ENCODE measurements at places on chromosomes 13 and 19. TPM values are rescaled to one million over a fixed set of nuclear protein-coding genes. Genes with fewer than 3 reads are reported as not detected.
A peak's percentile ranks its signal among the peaks of the same experiment; 100 is the strongest.

DNA sequence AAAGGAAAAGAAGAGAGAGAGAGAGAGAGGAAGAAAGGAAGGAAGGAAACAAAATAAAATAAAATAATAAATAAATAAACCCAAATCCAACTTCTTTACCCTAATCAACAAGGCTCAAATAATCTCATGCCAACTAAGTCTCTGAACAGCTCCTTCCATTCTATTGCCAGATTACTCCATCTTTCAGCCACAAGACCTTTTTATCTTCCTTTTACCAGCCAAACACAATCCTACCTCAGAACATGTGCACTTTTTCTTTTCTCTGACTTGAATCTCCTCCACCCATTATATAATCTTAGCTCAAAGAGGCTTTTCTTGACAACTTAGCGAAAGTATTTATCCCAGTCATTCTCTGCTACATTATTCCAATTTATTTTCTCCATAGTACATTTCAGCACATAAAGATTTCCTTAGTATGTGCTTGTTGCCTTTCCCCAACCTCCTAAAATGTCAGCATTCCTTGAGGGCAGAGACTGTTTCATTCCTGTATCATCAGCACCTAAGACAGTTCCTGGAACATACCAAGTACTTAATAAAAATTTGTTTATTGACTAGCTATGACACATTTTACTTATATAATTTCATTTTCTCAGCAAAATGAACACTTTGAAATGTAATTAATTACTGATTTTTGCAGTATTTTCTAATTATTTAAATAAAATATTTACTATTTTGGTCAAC lies 33.5 kb upstream of the USPL1 start:
- DNase-seq = no peak

DNA sequence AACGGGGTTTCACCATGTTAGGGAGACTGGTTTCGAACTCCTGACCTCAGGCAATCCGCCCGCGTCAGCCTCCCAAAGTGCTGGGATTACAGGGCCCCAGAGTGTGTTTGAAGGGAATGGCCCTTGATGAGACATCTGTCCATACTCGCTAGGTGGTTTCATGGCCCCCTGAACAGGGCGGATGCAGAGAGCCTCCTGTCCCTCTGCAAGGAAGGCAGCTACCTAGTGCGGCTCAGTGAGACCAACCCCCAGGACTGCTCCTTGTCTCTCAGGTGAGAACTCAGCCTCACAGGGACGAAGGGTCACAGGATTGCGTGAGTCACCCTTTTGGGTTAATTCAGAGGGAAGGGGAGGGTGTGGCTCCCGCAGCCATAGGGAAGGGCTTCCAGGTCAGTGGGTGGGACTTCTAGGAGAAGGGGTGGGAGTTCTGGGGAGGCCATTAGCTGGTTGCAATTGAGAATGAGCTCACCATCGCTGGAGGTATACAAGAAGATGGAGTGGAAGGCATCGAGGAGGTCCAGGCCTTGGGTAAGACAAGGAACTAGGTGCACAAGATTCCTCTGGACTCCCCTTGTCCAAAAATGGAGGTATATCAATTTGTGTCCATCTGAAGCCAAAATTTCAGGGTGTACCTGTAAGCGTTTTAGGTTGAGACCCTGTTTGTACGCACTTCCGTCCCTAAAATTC lies 9.2 kb downstream of the SHD start:
- no peak for DNase-seq

DNA sequence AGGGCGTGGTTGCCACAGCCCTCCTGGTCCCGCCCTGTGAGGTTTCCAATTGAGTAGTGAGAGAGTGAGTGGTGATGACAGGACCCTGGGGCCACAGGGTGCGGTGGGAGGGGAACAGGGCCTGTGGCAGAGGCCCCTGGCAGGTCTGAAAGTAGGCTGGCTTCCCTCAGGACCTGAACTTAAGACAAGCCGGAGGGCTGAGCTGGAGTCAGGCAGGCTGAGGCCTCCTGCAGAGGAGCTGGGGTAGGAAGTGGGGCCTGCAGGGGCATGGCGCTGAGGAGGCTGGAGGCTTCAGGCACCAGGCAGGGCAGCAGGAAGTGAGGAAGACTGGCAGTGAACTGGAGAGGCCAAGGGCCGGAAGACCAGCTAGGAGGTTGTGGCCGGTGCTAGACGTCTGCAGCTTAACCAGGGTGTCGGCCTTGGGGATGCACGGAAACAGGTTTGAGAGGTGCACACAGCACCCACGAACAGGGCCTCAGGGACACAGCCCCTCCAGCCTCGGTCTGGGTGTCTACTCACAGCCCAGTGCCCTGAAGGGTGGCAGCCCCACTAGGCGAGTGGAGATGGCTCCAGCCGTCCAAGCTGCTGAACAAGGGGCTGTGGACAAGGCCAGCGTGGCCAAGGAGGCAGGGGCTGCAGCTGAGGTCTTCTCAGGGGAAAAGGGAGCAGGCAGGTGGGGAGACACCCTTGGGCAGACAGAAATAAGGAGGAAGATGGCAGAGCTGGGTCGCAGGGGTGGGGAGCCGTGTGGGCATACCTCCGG lies 17.8 kb downstream of the POP4 start:
- DNase-seq = peak; percentile 93

- DNase-seq = no peak
Observed at GRCh38 chr13:60571571-60571970, 174.6 kb downstream of the TDRD3 start.

DNA sequence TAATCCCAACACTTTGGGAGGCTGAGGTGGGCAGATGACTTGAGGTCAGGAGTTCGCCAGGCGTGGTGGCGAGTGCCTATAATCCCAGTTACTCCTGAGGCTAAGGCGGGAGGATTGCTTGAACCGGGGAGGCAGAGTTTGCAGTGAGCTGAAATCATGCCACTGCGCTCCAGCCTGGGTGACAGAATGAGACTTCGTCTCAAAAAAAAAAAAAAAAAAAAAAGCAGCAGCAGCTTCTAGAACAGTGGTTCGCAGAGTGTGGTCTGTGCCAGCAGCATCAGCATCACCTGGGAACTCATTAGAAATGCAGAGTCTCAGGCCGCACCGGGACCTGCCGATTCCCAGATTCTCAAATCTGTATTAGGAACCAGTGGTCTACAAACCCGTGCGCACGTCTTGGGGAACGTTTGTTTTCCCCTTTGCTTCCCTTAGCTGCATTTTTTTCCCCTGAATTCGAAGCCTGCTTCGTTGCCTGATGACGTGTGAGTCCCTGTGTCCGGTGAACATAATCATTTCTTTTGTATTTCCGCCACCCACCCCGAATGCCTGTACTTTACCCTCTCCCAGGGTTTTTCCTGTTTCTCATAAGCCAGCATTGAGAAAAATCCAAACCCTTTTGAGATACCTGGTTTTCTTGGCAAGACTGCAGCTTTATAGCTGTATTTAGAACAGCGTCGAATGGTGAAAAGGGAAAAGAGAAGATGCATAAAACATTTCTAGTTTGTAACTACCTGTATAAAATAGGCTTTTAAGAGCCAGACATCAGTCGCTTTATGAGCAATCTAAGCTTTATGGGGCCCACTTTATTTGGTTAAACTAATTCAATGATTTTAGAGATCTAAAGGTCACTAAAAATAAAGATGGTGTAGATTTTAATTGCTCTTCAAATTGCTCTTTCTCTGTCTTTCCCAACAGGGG lies 49.8 kb downstream of the BICRA start:
- DNase-seq = no peak

DNA sequence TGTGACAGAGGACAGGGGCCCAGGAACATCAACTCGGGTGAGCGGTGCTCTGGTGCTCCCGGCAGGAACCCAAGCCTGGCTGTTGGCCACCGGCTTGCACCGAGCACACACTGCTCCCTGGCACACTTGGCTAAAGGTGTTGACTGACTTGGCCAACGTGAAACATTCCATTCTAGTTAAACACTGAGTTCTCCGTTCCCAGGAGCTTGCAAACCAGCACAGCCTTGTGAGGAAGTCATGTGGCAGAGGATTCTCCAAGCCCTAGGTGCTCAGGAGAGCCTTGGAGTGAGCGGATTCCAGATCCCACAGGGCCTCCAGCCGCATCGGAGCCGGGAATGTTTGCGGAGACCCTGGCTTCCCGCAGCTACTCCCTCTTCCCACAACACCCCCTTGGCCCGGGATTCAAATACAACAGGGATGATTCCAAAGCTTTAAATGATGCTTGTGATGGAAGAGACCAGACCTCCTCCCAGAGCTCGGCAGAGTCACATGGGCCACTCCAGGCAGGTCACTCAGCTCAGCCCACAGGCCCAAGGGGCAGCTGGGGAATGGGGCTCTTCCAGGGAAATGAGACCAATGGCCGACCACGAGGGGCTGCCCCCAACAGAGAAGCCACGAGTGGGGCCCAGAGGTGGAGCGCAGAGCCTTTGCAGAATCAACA lies 2.9 kb downstream of the C13orf46 start:
- DNase-seq = peak; percentile 72

GRCh38 chr13:80259159-80259558 lies 81.8 kb downstream of the SPRY2 start:
- DNase-seq = no peak

DNA sequence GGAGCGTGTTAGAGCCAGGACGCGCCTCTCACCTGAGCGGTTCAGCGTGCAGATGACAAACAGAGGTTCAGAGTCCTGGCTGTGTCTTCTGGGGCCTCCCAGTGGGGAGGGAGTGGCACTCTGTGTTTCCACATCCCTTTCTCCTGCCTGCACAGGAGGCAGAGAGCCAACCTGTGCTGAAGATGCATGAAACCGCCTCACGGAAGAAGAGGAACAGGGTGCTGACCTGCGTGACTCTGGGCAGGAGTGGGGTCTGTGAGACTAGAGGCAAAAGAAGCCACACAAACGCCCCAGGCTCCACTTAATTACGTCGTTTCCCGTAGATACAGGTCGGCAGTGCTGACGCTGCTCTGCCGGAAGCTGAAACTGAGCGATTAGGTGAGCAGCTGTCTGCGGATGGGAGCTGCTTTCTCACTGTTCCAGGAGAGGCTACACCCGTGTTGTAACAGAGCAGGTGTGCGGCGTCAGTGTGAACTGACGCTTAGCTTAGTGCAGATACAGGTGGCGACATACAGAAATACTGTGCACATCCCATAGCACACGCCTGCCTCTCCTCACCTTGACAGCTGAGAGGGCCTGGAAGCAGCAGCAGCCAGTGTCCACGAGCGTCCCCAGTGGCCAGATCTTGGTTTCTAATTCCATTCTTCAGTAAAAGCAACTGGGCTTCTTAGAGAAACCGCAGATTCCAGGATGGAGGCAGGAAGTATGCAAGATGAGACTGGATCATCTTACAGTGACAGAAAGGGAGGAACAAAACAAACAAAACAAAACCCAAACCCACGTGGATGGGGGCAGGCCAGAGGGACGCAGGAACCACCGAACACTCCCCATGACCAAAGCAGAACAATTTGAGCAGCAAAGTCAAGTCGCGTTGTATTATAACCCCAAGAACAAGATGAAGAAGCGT lies 37.7 kb upstream of the MCF2L start:
- DNase-seq = no peak

DNA sequence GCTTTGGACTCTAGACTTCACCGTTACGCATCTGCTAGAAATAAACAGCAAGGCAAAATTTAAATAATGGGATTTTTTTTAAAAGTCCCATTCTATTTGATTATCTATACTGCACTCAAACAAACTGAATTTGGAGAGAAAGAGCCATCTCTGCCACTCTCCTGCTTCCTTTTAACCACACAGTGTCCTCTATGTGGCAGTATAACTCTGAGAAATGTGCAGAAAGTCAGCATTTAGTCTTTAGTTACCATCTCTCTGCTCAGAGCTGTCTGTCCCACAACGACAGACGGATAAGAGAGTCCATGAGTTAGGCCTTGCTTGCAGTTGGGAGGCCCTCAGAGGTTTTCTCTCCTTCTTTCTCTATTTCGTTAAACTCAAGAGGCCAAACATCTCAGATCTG lies 21.2 kb downstream of the CCNA1 start:
- no peak for DNase-seq

- DNase-seq = no peak
Observed at GRCh38 chr19:54548806-54549205, 24.8 kb upstream of the LILRA2 start.

- no peak for DNase-seq
Observed at GRCh38 chr19:23771761-23772674, 13.3 kb upstream of the ZNF681 start.

DNA sequence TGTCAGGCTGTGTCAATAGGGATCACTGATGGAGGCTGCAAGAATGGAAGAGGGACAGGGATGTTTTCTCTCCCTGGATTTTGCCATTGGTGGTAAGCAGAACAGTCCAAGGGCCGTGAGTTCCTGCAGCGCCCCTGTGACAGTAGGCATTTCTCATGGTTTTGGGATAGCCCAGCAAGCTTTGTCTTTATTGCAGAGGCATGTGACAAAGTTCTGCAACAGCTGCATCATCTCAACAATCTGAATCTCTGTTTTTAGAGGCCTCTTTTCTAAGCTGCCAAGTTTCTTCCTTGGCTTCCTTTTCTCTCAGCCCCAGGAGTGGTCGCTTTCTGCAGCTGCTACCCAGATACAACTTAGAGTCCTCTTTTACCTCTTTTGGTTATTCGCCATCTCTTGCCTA lies 95.7 kb upstream of the TSHZ3 start:
- DNase-seq = no peak

- DNase-seq = no peak
Observed at GRCh38 chr13:40801255-40802217, 12.1 kb downstream of the SLC25A15 start.

DNA sequence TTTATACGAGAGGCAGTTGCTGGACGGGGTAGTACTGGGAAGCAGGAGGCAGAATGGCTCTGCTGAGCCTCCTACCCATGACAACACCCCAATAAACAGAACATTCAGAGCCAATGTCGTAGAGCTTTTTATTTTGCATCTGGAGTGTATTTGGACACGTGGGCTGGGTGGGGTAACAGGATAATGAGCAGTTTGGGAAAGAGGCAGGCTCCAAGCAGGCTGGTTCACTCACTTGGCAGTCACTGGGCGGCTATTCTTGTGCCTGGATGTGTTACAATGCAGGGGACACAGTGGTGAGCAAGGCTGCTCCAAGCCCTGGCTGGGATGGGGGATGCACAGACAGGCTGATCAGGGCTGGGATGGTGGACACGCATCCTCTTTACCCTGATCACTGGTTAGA lies 9.5 kb downstream of the ACTMAP start:
- no peak for DNase-seq

- no peak for DNase-seq
Observed at GRCh38 chr13:21208652-21209154, 32.2 kb downstream of the MRPL57 start.

DNA sequence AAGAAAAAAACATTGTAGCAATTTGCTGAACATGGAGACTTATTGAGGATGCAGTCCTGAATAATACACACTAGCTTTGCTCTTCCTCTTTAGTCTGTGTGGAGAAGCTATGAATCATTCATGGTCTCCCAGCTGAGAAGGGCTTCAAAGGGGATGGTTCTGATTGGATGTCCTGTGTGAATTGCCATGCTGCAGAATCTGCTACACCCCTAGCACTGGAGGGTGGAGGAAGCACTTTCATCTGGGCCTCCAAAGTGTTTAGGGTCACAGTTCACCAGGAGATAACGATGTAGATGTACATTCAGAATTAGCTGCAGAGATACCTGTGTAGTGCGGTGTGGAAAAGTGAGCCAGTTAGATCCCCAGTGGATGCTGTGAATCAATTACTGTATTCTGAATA lies 321.1 kb upstream of the EDNRB start:
- DNase-seq = no peak

OR4F17 gene
- not detected for total RNA-seq

ZNF557 gene
- total RNA-seq = 8.1 TPM

RASIP1 gene
- total RNA-seq = 0.31 TPM

TMEM272 gene
- 0.12 TPM for total RNA-seq

PINLYP gene
- 0.51 TPM for total RNA-seq

CGB8 gene
- total RNA-seq = 3.1 TPM

CATSPERD gene
- not detected for total RNA-seq

TTC9B gene
- not detected for total RNA-seq

APOE gene
- total RNA-seq = 47.1 TPM
